ENCODE measurements at places on chromosomes 12 and 14.

GRCh38 chr12:118290130-118290529, 82.6 kb downstream of the TAOK3 start:
- DNase-seq = no peak

GRCh38 chr12:122799641-122800243, 25.4 kb downstream of the CCDC62 start:
- DNase-seq = no peak

DNA sequence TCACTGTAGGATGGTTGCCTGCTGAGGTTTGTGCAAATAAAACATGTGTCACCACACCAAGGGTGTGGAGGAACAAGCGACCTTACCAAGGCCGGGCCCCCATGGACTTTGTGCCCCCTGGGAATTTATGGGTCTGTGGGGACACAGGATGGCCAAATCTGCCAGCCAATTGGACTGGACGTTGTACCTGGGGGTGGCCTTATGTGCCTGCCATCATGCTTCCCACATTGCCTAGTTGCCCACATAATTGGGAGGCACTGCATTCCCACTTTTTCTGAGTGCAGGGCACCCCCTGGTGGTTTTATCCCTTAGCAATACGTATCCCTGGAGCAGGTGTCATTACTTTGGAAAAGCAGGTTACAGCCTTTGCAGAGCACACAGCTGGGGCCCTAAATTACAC, 92.6 kb upstream of the TMPO start:
- no peak for DNase-seq

- no peak for DNase-seq
Observed at GRCh38 chr12:62834406-62834805, 100.5 kb downstream of the PPM1H start.

- no peak for DNase-seq
Observed at GRCh38 chr12:954741-955140, 5.2 kb upstream of the RAD52 start.

DNA sequence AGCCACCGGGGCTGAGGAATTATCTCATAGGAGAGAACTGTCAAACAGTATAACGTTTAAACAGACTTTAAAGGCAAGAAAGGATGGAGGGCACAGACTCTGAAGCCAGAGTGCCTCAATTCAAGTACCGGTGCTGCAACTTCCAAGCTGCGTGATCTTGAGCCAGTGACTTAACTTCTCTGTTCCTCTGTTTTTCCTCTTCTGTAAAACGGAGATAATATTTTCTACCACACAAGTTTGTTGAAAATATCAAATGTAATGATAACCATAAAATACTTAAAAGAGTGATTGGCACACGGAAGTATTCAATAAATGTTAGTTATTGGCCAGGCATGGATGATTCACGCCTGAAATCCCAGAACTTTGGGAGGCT, 18.2 kb downstream of the BATF start:
- DNase-seq = no peak

GRCh38 chr12:44582521-44582920, 293.6 kb downstream of the NELL2 start:
- no peak for DNase-seq

Data from GM06990 (cell line).